ENCODE measurements at places on chromosomes 1 and 21.
A peak's percentile ranks its signal among the peaks of the same experiment; 100 is the strongest.

DNA sequence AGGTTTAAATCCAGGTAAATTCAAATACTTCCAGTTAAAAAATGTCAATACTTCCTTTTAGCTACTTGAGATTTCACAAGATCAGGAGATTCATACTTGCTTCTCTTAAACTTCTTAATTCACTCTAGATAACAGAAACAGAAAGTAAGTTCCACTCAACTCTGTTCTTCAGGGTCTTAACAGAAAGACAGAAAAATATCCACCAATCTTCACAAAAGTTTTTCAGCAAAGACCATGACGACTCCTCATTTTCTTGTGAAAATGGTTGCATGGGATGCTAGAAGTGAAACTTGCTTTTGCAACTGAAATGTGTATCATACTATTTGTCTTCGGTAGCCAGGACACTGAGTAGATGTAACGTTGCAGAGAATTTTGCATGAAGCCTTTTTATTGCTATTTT lies 12.3 kb upstream of the LRRC8C start:
- DNase-seq: no peak

DNA sequence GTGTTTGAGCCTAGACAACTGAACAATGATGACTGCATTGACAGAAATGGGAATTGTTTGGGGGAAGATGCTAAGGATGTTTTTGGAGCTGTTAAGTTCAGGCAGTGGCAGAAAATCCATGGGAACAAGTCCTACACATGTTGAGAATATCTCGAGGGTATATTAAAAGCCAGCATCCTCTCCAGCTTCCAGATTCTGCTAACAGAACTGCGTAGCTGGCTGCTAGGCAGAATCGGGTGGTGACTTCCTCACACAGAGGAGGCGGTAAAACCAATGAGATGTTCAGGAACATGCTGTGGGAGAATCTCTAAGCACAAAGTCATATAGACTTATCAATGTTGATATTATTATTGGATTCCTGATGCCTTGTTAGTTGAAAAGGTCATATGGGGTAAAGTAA lies 14.8 kb downstream of the FAM163A start:
- no peak for DNase-seq

DNA sequence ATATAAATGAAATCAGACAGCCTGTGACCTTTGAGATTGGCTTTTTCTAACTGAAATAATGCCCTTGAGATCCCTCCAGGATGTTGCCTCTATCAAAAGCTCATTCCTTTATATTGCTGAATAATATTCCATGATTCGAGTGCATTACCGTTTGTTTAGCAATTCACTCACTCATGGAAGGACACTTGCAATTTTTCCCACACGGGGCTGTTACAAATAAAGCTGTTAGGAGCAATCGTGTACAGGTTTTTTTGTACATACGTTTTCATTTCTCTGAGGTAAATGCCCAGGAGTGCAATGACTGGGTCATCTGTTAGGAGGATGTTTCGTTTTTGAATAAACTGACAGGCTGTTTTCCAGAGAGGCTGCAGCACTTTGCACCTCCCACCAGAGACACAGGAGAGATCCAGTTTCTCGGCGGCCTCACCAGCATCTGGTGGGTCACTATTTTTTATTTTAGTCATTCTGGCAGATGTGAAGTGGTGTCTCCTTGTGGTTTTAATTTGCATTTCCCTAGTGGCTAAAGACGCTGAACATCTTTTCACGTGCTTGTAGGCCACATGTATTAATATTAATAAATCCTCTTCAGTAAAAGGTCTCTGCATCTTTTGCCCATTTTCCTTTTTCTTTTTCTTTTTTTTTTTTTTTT lies 11.0 kb downstream of the PRDM15 start:
- DNase-seq: no peak

GRCh38 chr1:227120826-227121225 lies 180.7 kb downstream of the COQ8A start:
- no peak for DNase-seq

DNA sequence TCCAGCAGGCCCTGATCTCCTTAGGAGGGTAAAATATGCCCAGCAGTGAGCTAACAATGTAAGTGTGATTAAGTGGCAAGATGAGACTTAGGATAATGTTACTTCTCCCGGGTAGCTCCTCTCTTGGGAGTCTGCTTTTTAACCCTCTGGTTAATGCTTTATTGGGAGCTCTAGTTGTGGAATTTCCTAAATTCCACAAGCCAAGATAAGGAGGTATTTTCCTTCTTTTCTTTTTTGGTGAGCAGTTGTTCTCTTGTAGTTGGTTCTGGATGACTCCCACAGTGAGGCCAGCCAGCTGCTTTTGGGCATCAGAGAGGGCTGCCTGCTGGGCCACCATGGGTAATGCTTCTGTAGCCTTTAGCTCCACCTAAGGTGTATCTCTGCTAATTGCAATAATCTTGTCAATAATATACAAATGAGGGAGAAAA lies 19.3 kb downstream of the C1orf52 start:
- DNase-seq: peak; percentile 14

DNA sequence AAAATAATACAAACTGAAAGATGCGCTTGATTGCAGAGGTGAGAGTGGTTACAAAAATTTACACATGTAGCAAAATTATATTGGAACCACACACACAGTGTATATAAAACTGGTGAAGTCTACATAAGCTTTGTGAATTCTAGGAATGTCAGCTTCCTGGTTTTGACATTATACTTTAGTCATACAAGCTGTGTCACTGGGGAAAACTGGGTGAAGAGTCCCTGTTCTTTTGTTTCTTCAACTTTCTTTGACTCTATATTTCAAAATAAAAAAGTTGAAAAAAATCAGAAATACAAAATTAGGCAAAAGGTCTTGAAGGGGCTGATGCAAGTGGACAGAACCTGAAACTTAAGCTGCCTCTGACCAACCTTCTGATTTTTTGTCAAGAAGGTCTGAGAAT lies 3.0 kb downstream of the C1QC start:
- peak; percentile 7 for DNase-seq

DNA sequence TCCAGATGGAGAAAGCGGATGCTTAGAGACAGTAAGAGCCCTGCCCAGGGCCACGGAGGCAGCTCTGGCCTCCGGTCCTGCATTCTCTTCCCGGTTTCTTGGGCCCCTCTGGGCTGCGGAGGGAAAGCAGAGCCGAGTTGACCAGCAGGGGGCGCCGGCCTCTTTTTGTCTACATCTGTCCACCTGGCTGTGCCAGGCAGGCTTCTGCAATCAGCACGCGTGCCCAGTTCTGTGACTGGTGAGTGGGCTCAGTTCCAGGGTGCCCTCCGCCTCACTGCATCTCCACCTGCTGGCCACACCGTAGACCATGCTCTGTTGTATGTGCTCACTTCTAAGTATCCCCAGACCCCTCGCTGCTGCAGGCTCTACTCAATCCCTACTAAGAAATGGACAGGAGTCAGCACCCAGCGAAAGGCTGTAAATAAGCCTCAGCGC lies 6.7 kb upstream of the HUNK start:
- peak; percentile 29 for DNase-seq

DNA sequence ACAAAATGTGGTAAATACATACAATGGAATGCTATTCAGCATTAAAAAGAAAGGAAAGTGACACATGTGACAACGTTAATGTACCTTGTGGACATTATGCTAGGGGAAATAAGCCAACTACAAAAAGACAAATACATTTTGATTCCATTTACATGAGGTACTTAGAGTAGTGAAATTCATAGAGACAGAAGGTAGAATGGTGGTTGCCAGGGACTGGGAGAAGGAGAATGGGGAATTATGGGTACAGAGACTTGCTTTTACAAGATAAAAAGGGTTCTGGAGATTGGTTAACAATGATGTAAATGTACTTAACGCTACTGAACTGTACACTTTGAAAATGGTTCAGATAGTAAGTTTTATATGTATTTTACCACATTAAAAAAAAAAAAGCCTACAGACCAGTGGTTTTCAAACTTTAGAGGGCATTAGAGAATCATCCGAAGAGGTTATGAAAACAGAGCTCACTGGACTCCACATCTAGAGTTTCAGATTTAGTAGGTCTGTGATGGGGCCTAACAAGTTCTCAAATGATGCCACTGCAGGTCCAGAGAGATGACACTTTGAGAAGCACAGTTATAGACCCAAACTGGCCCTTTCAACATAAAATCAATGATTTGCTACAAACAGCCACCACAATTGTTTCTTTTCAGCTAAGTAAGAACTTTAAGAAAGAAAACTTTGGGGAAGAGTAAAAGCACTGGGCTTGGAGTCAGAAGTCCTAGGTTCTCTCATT lies 9.6 kb upstream of the ADCY10 start:
- no peak for DNase-seq

GRCh38 chr1:101918277-101918676 lies 78.4 kb downstream of the OLFM3 start:
- no peak for DNase-seq
